ENCODE measurements at places on chromosomes 13 and 19. TPM values are rescaled to one million over a fixed set of nuclear protein-coding genes. Genes with fewer than 3 reads are reported as not detected.

FLT3LG gene
- 1.7 TPM for polyA plus RNA-seq

FBN3 gene
- not detected for polyA plus RNA-seq

GZMM gene
- not detected for polyA plus RNA-seq

FLT1 gene
- not detected for polyA plus RNA-seq

NLRP11 gene
- polyA plus RNA-seq, result not detected

SIGLEC9 gene
- polyA plus RNA-seq, result not detected

KLK14 gene
- 0.65 TPM for polyA plus RNA-seq

Measured in mammary epithelial cell (primary cell).